WTC11 (cell line): ENCODE measurements at places on chromosomes 7 and 10. TPM values are rescaled to one million over a fixed set of nuclear protein-coding genes. Genes with fewer than 3 reads are reported as not detected.

Gene UBTD1
- 29.1 to 35.7 TPM (median 31.2 TPM) in 3 replicates for total RNA-seq

GRCh38 chr7:100827330-100828226, at the start of gene EPHB4:
TSS of gene EPHB4 (minus strand) at chr7:100827523. CDS start at chr7:100827030, 493 bp downstream.
- peaks cover 28% of the 10 kb centered on the region for H3K4me1 ChIP-seq
- peak; percentile 90 for DNase-seq
- H3K27ac ChIP-seq: peak within 1 kb of the TSS; percentile 99
- peaks cover 14% of the 10 kb centered on the region for H3K36me3 ChIP-seq
- H3K4me3 ChIP-seq: peak within 1 kb of the TSS; percentile 98

GRCh38 chr10:64394744-64395143, 873.5 kb downstream of the REEP3 start:
- DNase-seq: no peak
- no peaks in the 10 kb centered on the region for H3K36me3 ChIP-seq
- no peaks in the 10 kb centered on the region for H3K27me3 ChIP-seq
- H3K27ac ChIP-seq: no peak overlapping the region
- H3K4me3 ChIP-seq: no peak overlapping the region
- H3K4me1 ChIP-seq: peaks cover 23% of the 10 kb centered on the region

Gene ABCA13
- 0.02 to 0.05 TPM (median 0.04 TPM) in 3 replicates for total RNA-seq

GRCh38 chr7:37908221-37908788, 8.3 kb downstream of the SFRP4 start:
- no peak overlapping the region for H3K4me3 ChIP-seq
- DNase-seq: no peak
- no peaks in the 10 kb centered on the region for H3K36me3 ChIP-seq

- peak overlapping the region; percentile 86 for H3K27ac ChIP-seq
- peaks cover 51% of the 10 kb centered on the region for H3K4me1 ChIP-seq
- H3K27me3 ChIP-seq: peaks cover 4% of the 10 kb centered on the region; the same call in 1 of the 2 replicates
- no peak overlapping the region for H3K4me3 ChIP-seq
These were observed 142.0 kb upstream of the PRKCQ start for GRCh38 chr10:6721964-6722615.

Gene SYT15
- 1.2 to 1.6 TPM (median 1.5 TPM) in 3 replicates for total RNA-seq

- H3K4me3 ChIP-seq: no peak overlapping the region
- no peaks in the 10 kb centered on the region; the same call in 1 of the 2 replicates for H3K27me3 ChIP-seq
- H3K4me1 ChIP-seq: peaks cover 14% of the 10 kb centered on the region
- peaks cover 13% of the 10 kb centered on the region for H3K36me3 ChIP-seq
- H3K27ac ChIP-seq: no peak overlapping the region
These were observed 67.7 kb downstream of the ELAPOR2 start for GRCh38 chr7:86991771-86992191.

GRCh38 chr10:75399461-75400162, 2.0 kb downstream of the ZNF503 start:
- peaks cover 97% of the 10 kb centered on the region for H3K27me3 ChIP-seq
- H3K36me3 ChIP-seq: no peaks in the 10 kb centered on the region
- no peak overlapping the region for H3K27ac ChIP-seq
- H3K4me1 ChIP-seq: peaks cover 37% of the 10 kb centered on the region

Gene ARMH3
- 16.0 to 17.9 TPM (median 17.1 TPM) in 3 replicates for total RNA-seq

DNA sequence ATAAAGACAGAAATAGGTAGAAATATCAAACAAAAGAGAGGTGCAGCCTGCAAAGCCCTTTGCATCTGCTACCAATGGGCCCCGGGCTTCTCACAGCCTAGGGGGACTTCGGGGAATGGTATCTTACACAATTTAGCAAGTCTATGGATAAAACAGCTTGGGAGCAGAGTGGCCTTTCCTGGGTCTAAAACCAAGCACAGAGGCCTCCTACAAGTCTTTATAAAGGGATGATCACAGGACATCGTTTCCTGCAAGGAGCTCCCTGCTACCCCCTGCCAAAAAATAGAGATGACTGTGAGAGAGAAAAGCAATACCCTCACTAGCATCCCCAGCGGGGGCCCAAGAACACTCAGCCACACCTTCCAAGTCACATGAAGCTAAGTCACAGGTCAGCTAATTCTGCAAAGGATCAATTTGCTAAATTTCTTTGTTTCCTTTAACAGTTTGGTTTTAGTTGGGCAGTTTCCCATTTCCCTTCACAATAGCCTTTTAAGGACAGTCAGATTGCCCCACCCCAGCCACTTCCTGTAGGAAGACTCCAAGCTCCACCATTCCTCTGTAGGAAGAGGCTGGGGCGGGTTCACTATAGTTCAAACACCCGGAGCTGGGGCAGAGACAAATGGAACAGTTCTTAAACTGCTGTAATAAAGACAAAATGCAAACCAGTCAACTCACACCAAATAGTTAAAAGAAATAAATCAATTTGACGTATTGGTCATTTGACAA, 105.5 kb downstream of the SLIT1 start:
- peaks cover 30% of the 10 kb centered on the region for H3K4me1 ChIP-seq
- DNase-seq: no peak
- H3K4me3 ChIP-seq: no peak overlapping the region
- no peak overlapping the region for H3K27ac ChIP-seq

GRCh38 chr10:80493522-80494051, 39.5 kb downstream of the TSPAN14 start:
- H3K4me1 ChIP-seq: peaks cover 33% of the 10 kb centered on the region
- peaks cover 31% of the 10 kb centered on the region for H3K36me3 ChIP-seq
- no peak for DNase-seq
- H3K27ac ChIP-seq: no peak overlapping the region; the same call in 1 of the 2 replicates
- H3K27me3 ChIP-seq: no peaks in the 10 kb centered on the region
- no peak overlapping the region for H3K4me3 ChIP-seq

DNA sequence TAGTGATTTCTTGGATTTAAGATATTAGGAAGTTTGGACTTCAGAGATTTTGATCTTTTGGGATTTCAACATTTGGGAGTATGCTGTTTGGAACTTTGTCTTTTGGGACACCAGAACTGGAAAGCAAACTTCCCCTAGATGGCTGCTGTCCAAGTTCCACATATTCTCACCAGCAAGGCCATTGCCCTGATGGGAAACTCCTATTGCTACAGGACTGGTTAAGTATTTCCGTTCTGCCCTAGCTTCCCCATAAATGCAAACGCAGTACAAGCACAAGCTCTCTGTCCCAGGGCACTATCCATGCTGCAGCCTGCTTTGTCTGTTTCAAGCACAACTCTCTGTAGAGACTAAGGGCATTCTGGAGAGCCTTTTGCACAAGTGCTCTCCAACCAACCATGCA, 79.3 kb upstream of the SLC25A13 start:
- no peak overlapping the region for H3K27ac ChIP-seq
- H3K4me3 ChIP-seq: no peak overlapping the region
- peaks cover 6% of the 10 kb centered on the region; the same call in 1 of the 2 replicates for H3K27me3 ChIP-seq
- H3K4me1 ChIP-seq: peaks cover 12% of the 10 kb centered on the region
- DNase-seq: no peak

DNA sequence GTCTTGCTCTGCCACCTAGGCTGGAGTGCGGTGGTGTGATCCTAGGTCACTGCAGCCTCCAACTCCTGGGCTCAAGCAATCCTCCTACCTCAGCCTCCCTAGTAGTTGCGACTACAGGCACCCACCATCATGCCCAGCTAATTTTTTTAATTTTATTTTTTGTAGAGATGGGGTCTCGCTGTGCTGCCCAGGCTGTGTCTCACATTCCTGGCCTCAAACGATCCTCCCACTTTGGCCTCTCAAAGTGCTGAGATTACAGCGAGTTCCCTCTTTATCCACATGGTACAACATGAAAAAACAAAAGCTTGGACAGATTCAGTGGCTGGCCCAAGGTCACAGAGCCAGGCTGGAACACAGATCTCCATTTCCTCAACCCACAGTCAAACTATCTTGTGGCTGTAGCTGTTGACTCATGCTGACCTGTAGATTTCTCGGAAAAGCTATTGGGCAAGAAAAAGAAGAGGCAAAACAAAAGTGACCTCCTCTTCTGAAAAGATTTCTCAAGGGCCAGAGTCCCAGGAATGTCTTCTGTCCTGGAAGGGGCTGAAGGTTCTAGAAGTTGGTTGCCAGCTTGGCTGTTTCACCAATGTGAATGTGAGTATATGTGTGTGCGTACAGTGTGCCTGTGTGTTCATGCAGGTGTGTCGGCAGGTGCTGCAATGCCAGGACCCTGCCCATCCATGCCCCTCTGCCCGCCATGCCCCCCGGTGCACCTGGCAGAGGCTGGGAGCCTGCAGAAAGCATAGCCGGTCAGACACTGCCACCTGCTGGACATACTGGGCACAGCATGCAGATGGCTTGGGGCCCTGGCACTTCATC, 28.4 kb downstream of the TMEM130 start:
- peak; percentile 87 for DNase-seq
- H3K27me3 ChIP-seq: no peaks in the 10 kb centered on the region
- no peaks in the 10 kb centered on the region for H3K36me3 ChIP-seq
- no peak overlapping the region for H3K27ac ChIP-seq

Gene PAX4
- total RNA-seq: not detected in 3 replicates

- H3K27ac ChIP-seq: no peak overlapping the region
- no peaks in the 10 kb centered on the region for H3K27me3 ChIP-seq
- H3K4me3 ChIP-seq: no peak overlapping the region
- DNase-seq: no peak
- peaks cover 14% of the 10 kb centered on the region for H3K36me3 ChIP-seq
- H3K4me1 ChIP-seq: no peaks in the 10 kb centered on the region
These were observed 188.5 kb downstream of the ZMYND11 start for GRCh38 chr10:323651-324293.

Gene ETV1
- total RNA-seq: 74.9 to 81.4 TPM (median 76.6 TPM) in 3 replicates

DNA sequence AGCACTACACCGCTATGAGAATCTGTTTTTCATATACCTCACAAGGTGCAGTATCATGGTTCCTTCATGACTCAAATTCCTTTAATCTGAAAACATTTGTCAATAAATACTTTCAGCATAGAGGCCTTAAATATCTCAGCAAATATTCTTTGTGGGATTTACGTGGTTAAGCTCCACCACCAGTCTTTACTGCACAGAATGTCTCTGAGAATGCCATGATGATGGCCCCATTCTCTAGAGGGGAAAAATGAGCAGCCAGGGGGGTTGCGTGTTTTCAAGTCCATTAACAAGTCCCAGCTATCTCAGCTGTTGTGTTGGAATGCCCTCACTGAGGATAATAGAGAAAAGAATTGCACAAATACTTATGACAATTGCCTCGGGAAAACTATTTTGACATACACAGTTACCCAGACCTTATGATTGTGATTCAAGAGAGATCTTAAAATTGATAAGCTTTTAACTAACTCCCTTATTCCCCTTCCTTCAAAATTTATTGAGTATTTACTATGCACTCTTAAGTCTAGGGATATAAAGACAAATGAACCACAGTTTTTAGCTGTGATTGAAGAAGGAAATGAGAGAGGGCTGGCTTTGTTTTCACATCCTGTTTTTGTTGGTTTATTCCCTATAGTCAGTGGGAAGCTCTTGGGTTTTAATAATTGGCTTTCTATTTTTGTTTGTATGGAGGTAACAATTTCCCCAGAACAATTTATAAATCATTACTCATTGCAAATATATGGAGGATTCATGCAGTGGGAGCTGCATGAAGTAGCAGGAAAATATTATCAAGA, 176.5 kb upstream of the VWC2 start:
- no peak overlapping the region for H3K27ac ChIP-seq
- no peaks in the 10 kb centered on the region for H3K27me3 ChIP-seq
- no peak for DNase-seq
- no peak overlapping the region for H3K4me3 ChIP-seq
- peaks cover 16% of the 10 kb centered on the region for H3K4me1 ChIP-seq

DNA sequence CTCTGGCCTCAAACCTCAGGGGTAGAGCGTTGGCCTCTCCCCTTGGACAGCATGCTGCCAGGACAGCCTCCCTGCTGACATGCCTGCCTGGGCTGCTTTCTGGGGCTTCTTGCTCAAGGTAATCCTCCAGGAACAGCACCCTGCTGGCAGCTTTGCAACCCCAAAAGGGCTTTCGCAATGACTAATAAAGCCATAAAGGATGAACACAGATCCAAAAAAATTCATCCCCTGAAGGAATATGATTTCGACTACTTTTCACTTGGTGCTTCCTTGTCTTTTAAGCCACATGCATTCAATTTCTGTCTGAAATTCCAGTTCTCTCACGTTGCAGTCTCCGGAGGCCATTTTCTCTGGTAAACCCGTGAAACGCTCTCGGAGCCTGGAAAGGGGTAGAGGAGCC, 15.1 kb upstream of the SH3PXD2A start:
- H3K36me3 ChIP-seq: no peaks in the 10 kb centered on the region
- DNase-seq: peak; percentile 28
- H3K27ac ChIP-seq: no peak overlapping the region
- no peaks in the 10 kb centered on the region for H3K27me3 ChIP-seq
- H3K4me1 ChIP-seq: peaks cover 16% of the 10 kb centered on the region

Gene AMPH
- total RNA-seq: 8.9 to 10.0 TPM (median 9.0 TPM) in 3 replicates

Gene TMEM273
- total RNA-seq: 0.09 to 0.39 TPM (median 0.27 TPM) in 3 replicates
